Tibial nerve (tissue), 4 donors: ENCODE measurements at places on chromosomes 12 and 14.

GRCh38 chr14:62532181-62532580 lies 513.1 kb downstream of the KCNH5 start:
- DNase-seq, result no peak

GRCh38 chr12:64385468-64385867 lies 5.1 kb downstream of the C12orf56 start:
- no peak for DNase-seq

DNA sequence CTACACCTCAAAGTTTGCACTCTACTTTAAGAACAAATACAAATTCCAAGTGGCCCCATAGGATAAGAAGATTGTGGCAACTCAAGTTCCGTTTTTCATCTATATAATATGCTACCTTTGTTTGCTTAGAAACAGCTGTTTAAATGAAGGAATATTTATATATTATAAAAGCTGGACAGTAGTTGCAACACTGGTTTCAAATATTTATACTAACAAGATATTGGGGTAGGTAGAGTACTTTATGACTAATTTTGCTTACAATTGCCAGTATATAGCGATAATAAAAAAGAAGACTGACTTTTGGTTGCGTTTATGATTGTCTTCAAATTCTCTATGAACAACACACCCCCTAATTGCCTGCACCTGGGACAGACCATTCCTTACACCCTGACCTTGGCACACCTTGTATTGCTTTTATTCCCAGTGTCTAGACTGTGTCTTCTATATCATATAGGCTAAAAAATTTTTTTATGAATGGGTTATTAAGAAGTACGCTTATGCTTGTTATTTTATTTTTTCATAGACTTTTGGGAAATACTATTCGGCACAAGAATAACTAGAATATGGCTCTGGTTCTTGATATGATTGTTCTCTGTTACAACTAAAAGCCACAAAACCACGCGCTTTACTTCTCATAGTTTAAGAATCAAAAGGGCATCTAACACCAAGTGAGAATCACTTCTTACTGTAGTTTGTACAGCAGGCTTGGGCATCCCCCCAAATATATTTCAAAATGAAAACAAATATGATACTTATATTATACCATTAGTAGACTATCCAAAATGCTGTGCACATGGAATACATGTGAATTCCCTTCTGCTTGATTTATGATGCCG lies 455.4 kb upstream of the DCN start:
- DNase-seq, result no peak

GRCh38 chr12:9143929-9144729 lies 28.4 kb upstream of the A2M start:
- no peak for DNase-seq

DNA sequence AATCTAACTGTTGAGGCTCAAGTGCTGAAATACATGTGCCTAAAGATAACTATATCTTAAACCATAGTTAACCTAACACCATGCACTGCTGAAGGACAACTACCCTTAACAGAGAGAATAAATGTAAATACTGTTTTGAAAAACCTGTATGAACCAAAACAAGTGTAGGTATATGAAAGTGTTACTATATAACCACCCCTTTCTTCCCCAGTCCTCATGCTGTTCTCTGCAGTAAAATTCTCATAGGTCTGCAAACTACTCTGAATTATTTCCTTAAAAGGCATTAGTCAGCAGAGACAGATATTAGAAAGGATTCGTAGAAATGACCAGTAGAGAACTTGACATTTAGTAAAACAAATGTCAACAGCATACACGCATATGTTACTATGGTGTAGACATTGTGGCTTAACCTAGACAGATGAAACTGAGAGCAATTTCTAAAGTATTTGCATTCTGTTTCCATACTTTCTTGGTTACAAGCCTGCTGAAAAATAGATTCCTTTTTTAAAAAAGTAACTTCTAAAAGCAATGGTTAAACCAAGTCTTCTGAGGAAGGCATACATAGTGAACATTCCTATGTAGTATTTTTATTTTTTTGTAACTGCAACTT lies 13.9 kb downstream of the CSRP2 start:
- DNase-seq, result no peak
